ENCODE measurements at places on chromosomes 5 and 9.
A peak's percentile ranks its signal among the peaks of the same experiment; 100 is the strongest.

DNA sequence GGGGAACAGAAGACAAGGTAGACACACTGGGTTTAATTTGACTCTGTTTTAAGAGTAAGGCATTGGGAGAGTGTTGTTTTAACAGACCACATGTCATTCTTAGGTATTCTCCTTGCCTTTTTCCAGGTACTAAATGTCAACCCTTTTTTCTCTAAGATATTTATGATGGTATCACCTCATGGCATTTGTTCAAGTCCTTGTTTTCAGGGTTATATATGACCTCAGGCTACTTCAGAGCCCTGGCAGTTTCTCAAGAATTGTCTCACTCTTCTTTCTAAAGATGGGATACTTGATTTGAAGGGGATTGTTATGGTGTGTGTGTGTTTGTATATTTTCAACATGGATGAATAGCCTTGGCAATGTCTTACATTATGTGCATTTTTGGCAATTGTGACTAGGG lies 131.1 kb upstream of the ACTBL2 start:
- no peak for DNase-seq

DNA sequence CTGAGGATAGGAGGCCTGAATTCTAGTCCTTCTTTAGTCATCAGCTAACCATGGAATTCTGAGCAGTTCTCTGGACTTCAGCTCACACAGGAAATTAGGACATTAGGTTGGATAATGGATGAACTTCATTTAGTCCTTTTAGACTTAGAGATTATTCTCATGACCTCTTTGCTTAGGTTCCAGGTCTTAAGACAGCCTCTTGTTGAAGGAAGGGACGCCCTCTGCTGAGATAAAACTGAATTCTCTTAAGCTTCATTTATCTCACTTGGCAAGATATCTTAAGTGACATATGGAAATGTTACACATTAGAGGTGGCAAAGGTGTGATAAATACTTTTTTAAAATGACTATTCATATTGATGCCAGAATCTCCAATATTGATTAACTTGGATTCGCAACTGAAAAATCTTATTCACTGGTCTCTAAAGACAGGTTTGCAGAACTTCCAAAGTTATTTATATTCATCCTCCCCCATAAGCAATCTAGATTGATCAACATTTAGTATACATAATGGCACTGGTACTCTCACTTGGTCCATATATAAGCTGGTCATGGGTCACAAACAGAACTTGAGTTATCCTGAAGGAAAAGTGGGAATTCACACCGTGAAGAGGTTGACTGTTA lies 16.9 kb upstream of the ZNF366 start:
- DNase-seq: no peak

- DNase-seq: no peak
Measured at GRCh38 chr9:113516840-113517577, 53.5 kb downstream of the RGS3 start.

GRCh38 chr5:170159101-170159698 lies 53.5 kb downstream of the FOXI1 start:
- no peak for DNase-seq

- DNase-seq: no peak
Measured at GRCh38 chr9:117718085-117718484, 13.9 kb downstream of the TLR4 start.

GRCh38 chr9:14522627-14523379 lies 170.4 kb downstream of the ZDHHC21 start:
- DNase-seq: no peak

- no peak for DNase-seq
Measured at GRCh38 chr9:71145179-71145578, 23.8 kb upstream of the TRPM3 start.

DNA sequence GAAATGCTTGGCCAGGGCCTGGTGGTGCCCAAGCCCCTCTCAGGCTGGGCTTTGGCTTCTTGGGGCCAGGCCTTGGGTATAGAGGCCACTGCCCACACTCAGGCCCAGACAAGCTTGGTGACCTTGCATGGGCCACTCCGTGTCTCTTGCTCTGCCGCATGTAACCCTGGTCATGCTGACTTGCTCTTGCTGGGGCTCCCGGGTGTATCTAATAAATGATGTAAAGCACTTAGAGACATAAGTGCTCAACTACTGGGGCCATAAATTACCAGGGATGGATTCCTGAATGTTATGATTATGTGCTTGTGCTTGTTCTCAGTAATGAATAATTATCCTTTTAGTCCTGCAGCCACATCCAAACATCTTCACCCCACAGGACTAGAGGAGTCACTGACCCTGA lies 54.0 kb downstream of the C5orf15 start:
- no peak for DNase-seq

- peak; percentile 15 for DNase-seq
Measured at GRCh38 chr9:5186416-5187169, 1.2 kb upstream of the INSL6 start.

GRCh38 chr5:95007921-95008597 lies 276.8 kb downstream of the MCTP1 start:
- no peak for DNase-seq

- DNase-seq: no peak
Measured at GRCh38 chr5:124658867-124659557, 87.4 kb downstream of the ZNF608 start.

- no peak for DNase-seq
Measured at GRCh38 chr5:34474573-34475021, 181.5 kb upstream of the RAI14 start.

DNA sequence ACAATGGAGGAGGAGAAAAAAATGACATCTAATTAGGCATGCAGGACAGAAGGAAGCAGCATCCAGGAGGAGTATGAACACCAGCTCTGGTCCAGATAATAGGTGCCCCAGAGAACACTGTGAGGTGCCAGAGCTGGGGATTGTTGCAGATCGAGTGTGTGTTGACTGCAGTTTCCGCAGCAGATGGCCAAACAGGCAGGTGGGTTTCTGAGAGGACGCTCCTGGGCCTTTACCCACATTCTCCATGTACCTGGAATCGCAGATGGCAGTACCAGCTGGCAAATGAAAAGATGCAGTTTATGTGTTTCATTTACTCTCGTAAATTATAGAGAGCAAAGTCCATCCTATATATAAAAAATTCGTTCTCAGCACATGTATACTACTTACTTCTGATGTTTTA lies 182.2 kb upstream of the ISL1 start:
- DNase-seq: no peak

DNA sequence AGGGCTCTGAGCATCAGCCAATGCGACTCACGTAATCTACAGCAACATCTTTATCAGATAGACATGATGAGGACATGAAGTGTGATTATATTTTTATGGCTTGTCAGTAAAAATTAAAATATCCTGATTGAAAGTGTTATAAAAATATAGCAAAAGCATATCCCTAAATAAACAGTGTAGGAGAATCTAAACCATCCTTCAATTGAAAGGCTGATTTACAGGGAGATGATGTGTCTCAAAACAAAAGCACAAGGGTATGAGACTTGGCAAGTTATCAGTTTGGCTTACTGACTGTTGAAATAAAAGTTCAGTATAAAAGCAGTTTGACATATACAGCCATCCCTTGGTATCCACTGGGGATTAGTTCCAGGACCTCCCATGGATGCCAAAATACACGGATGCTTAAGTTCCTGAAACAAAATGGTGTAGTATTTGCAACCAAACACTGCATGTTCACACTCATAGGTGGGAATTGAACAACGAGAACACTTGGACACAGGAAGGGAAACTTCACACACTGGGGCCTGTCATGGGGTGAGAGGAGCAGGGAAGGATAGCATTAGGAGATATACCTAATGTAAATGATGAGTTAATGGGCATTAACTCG lies 149.9 kb upstream of the MAP1B start:
- no peak for DNase-seq

DNA sequence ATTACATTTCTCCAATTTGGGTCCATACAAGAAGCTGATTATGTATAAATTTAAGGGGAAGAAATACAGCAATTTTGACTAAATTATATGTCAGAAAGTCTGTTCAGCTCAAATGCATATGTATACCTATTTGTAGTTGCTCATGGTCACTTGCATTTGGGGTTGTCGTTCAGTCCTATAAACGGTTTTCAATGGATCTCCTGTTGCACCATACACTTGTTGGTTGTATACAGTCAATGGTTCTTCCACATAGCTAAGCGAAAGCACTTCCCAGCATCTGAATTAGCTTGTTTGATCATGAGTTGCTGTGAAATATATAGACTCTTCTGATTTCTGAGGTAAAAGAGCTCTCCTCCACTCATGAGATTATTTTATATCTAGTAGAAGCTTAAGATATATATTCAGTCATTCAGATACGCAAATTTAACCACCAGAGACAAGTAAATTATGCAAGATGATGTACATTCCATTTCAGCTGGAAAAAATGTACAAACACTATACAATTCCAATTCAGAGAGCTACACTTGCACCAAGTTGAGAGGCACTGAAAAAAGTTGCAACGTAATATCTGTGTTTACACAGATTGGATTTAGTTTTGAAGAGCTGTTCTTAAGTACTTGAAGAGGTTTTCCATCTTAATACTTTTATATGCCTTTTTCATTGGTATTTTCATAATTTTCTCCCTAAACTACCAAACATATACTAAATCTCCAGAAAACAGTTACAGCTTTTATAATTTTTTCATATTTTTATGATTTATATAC lies 64.4 kb upstream of the POU5F2 start:
- no peak for DNase-seq

DNA sequence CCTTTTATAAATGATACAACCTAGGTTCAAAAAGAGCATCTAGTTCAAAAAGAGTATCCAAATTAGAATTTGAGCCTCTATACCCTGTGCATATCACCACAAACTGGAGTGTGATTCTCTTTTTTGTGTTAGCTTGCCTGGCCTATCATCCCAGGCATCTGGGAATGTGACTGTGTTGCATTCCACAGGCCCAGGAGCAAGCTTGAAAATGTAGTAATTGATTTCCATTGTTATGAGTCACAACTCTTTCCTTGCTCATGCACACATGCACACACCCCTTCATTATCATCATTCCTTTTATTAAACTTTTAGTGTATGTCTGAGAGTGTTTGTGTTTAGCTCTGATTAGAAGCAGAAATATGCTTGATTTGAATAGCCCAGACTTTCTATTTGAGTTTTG lies 75.2 kb downstream of the FCHO2 start:
- no peak for DNase-seq

- no peak for DNase-seq
Measured at GRCh38 chr5:151003503-151003860, 16.9 kb upstream of the GPX3 start.

DNA sequence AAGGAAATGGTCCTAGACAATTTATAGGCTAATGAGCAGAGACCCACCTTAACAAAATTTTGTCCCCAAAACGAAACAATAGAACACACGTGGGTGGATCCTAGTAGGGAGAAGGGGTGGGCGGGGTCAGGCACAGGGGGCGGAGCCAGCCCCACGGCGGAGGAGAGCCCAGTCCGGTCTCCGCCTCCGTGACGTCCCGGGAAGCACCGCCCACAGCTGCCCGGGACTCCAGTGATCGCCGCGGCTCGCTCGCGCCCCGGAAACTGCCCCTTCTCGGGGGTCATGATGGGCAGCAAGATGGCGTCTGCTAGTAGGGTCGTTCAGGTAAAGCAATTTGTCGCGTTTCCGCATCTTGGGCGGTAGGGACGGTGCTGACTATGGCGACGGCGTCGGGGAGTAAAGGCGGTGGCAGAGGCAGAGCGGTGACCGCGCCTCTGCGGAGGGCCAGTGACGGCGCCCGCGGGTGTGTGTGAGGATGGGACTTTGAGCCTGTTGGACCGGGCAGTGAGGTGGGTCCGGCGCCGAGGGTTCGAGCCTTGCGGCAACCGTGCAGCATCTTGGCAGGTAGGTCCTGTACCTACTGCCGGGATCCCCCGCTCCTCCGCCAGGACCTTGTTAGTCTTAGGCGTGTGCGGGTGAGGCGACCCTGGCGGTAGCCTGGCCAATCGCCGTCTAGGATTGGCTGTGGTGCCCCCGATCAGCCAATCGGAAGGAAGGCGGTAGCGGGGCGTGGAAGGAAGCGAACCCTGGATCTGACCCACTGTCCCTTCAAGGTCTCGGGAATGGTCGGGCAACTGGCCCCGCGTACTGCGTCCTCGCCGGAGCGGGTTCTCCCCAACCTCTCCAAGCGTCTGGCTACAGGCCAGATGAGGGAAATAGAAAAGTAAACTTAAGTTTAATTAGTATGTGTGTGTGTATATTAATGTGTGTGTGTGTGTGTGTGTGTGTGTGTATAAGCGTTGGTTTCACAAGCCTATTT lies 16.8 kb upstream of the CDK7 start:
- peak; percentile 60 for DNase-seq

- no peak for DNase-seq
Measured at GRCh38 chr5:139561655-139562451, 714 bp downstream of the UBE2D2 start.

- DNase-seq: no peak
Measured at GRCh38 chr5:95042037-95042436, 242.9 kb downstream of the MCTP1 start.

- DNase-seq: no peak
Measured at GRCh38 chr5:67037171-67037570, 159.4 kb downstream of the CD180 start.

GRCh38 chr5:107982703-107983425 lies 312.1 kb upstream of the EFNA5 start:
- DNase-seq: no peak

GRCh38 chr5:109105631-109106267 lies 304.0 kb downstream of the PJA2 start:
- DNase-seq: no peak

DNA sequence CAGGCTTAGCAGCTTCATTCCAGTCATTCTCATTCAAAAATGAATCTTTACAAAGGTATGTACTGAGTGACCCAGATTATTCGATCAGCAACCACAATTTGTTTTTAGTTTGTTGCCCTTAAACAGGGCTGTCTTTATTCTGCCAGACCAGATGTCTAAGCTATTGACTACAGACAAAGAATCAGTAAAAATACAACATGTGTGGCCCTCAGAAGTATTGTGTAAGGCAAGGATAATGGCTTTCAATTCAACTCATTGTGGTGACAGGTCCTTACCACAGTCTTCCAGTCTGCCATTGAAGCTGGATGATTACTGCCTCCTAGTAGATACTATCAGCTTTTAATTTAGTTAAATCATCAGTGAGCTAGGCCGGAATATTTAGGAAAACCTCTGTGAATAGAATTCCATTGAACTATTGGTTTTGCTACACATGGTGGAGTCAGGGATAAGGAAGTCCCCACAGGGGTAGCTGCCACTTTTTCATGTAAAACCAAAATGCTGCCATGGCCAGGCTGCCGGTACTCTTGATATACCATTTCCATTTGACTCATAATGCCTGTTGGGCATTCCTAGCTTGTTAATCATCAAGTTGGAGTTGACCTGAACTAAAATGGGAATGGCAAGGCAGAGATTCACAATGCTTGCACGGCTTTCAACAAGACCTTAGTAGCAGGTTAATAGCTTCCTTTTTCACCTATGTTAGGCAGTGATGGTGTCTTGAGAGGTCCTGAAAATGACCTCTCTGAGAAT lies 175.6 kb downstream of the MEF2C start:
- no peak for DNase-seq

DNA sequence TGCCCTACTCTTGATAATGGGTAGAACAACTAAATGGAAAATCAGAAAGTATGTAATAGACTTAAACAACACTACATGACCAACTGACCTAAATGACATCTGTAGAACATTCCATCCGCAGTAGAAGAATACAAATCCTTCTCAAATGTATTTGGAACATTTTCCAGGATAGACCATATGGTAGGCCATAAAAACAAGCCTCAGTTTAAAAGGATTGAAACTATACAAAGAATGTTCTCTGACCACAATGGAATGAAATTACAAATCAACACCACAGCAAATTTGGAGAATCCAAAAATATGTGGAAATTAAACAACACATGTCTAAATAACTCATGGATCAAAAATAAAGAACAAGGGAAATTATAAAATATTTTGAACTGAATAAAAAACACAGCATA lies 189.2 kb downstream of the NDUFS4 start:
- no peak for DNase-seq

Data from NCI-H187 treated with DMSO at 0.1 percent for 48 hours (cell line).